ENCODE measurements at places on chromosomes 5 and 9.
A peak's percentile ranks its signal among the peaks of the same experiment; 100 is the strongest.

GRCh38 chr5:125798307-125798706, 624.9 kb upstream of the GRAMD2B start:
- peak; percentile 7 for DNase-seq

GRCh38 chr5:68748101-68748500, 345.7 kb upstream of the SLC30A5 start:
- no peak for DNase-seq

DNA sequence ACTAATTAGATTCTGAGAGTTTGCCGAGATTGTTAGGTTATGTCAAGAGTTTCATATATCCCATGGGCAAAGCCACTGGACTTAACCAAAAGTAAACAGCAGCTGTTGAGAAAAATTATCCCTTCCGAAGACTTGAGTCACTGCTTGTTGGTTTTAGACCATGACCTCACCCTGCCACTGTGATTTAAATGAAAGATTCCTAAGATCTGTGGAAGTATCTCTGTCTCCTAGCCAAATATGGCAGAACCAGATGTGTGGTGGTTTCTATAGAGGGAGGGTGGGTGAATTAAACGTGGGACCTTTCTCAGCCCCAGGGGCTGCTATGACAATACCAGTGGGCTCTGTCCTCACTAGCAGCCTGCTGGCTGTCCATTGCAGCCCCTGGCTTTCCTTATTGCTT, 19.3 kb downstream of the DMRT3 start:
- no peak for DNase-seq

DNA sequence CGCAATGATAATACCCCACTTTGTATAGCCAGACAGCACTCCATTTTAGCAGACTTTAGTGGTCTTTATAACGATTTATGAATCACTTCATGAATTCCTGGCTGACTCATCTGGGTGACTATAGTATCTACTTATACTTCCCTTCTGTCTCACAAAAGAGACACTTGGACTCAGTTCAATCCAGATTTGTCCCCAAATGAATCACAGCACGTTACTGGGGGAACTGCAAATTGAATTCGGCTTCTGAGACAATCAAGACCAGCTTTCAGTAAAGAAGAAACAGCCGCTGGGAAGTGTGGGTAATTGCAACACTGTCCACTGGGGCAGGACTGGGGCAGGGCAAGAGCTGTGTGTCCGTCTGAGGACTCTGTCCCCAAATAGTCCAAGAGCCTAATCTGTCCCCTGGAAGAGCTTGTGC, 337.3 kb upstream of the RFX3 start:
- no peak for DNase-seq

DNA sequence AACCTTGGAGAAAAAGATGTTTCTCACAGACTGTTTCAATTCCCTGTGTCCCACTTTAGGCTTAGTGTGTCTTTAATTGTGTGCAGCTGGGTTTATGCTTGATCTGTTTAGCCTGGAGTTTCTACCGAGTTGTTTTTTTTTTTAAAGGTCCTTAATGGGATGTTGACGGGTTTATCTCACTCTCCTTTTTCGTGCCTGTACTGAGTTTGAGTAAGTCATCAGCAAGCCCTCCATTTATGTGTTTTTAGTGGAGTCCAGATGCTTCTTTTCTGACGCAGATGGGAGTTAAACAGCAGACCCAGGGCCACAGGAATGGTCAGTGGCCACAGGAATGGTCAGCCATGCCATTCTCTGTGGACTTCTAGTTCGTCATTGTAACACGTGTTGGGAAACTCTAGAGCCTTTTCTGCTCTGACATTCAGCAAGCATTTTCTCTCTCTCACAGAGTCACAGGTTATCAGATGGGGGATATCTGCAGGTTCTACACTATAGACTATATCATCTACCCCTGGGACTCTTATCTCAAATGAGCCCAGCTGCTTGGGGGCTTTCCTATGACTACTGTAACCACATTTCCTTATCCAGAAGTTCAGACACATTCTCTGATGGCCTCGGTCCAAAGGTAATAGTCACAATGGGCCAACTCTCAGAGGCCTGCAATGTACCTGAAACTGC, 190.5 kb downstream of the TTLL11 start:
- DNase-seq = no peak
